Stimulated activated CD4-positive, alpha-beta T cell treated with anti-CD3 and anti-CD28 coated beads, Interleukin-15, amount 100 ng/mL, for 1 hour (primary cell): ENCODE measurements at places on chromosomes 11 and 22.

DNA sequence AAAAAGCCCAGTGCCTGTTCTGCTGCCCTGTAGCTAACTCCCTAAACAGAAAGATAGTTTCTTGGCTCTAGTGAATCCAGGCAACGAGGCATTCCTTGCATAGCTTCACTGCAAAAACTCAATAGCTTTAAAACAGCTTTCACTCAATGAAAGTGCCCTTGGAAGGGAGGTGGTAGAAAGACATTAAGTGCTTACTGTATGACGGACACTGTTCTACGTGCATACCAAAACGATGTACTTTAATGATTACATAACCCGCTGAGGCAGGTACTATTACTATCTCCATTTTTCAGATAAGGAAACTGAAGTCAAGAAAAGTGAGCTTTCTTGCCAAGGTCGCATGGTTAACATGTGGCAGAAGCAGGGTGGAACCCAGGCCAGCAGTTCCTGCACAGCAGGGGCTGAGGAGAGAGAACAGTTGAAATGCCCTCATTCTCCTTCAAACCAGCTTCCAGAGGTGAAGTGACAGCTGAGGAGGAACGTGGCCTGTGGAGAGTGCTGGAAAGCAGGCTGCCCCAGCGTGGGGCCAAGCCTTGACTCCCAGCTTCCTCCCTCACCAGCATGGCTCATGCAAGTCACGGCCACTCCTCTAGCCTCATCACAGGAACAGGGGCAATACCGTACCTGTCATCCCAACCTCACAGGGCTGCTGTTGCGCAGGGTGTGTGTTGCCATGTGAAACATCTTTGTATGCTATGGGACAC, 227.5 kb upstream of the NARS2 start:
- no peak for DNase-seq

GRCh38 chr11:117597071-117597470, 199.9 kb downstream of the DSCAML1 start:
- DNase-seq = no peak

- no peak for DNase-seq
Observed at GRCh38 chr11:68142028-68142412, 20.8 kb upstream of the CHKA start.

- no peak for DNase-seq
Observed at GRCh38 chr11:120912504-120912903, 111.4 kb upstream of the TBCEL start.

DNA sequence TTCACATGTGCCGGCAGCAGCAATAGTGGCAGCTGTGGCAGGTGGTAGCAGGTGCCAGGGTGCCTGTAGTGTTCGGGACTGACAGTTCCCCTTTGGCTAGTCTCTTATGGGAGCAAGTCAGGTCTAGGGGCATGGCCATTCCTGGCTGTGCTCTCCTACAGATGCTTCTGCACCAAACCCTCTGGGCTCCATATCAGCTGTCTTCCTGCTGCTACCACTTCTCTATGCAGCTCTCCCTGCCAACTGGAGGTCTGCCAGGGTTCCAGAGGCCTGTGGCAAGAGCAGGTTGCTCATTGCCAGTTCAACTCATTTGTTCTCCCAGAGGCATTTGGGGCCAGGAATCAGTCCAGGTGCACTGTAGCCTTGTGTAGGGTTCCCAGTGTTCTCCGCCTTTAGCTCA, 473.7 kb downstream of the JRKL start:
- DNase-seq = no peak

- DNase-seq = no peak
Observed at GRCh38 chr11:63858628-63859550, 20.0 kb downstream of the MARK2 start.
